Hepatic stellate cell (primary cell): ENCODE measurements at places on chromosomes 4 and X.

- DNase-seq, result no peak
Measured at GRCh38 chrX:9569876-9570301, 105.0 kb downstream of the TBL1X start.

GRCh38 chr4:119286377-119287002 is 35.4 kb downstream of the FABP2 start:
- DNase-seq, result peak; percentile 20

DNA sequence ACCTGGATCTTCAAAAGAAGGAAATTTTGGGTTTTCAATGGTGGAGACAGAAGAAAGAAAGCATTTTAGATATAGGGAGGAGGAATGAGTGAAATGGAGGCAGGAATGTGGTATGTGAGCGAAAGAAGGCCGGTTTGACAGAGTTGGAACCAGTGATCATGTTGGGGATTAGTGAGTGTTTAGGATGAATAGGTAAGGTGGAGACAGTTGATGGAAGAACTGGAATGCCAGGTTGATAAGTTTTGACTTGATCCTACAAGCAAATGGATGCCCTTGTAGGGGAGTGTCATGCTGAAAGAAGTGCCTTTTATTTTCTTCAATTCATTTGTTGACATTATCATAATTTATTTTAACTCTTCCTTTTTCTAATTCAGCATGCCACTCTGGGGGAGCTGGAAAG is 207.8 kb upstream of the AMOT start:
- no peak for DNase-seq

DNA sequence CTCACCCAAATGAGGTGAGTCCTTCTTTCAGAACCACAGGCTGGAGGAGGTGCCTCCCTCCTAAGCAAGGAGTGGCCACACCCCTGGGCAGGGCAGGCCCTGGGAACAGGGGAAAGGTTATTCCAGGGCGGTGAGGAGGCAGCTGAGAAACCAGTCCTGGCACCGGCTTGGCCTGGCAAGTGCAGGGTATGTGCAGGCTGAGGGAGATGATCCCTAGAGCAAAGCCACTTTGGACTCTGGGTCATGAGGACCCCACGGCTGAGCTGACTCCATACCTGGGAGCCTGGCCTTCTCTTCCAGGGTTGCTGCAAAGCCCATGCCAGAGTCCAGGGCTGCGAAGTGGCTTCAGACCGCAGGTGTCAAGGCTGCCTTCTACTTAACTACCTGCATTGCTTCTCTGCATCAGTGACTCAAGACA is 49.5 kb upstream of the HELT start:
- DNase-seq, result no peak

DNA sequence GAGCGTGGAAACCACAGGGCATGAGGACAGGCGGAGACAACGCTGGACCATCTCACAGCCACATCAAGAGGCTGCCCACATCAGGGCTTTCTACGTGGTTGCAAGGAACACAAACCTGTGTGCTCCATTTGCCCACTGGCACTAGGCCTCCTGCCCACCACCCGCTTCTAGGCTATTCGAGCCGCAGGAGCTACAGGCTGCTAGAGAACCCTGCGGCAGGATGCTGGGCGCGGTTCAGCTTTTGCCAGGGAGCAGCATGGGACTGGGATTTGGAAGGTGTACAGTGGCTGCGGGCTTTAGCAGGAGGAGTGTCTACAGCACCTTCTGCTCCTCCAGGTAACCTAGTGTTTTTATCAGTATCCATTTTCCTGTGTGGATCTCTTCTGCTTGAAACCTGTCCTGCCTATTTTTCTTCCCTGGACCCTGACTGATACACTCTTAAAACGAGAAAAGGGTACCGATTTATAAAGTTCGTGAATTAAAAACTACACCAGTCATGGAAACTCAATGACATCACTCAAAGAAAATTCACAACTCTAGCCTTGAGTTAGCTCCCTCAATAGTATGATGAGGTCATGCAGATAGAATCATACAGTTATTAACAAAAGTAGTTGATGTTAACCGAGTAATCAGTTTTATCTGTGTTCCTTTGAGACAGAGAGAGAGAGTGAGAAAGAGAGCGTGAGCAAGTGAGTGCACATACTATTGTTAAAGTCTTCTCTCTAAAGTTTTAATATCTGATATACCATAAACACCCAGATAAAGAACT is 12.8 kb downstream of the NOP14 start:
- no peak for DNase-seq

DNA sequence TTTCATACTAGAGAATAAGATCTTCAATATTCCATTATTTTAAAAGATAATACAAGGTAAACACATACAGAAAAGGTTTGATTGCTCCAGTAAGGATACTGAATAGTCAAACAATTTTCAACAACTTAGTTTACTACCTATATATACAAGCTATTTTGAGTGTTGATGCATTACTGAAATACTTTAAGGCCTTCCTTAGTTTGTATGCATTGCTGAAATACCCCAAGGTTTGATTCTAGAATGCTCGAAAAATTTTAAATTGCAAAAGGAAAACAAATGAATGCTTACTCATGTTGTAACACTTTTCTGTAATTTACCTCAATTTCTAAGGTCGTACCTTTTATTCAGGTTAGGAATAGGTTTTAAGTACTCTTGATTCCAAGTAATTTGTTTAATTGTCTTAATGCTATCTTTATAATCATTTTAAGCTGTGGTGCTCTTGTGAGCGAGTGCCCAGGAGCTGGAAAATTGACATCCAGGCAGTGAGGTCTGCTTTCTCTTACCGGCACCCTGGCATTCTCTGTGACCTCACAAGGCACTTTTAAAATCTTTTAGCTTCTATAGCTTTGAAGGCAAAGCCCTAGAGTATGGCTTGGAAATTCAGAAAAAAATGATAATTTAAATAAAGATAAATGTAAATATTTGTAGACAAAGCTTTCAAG is 114.0 kb downstream of the BMPR1B start:
- DNase-seq, result no peak

GRCh38 chrX:71912156-71912555 is 1.5 kb downstream of the NHSL2 start:
- DNase-seq, result no peak

DNA sequence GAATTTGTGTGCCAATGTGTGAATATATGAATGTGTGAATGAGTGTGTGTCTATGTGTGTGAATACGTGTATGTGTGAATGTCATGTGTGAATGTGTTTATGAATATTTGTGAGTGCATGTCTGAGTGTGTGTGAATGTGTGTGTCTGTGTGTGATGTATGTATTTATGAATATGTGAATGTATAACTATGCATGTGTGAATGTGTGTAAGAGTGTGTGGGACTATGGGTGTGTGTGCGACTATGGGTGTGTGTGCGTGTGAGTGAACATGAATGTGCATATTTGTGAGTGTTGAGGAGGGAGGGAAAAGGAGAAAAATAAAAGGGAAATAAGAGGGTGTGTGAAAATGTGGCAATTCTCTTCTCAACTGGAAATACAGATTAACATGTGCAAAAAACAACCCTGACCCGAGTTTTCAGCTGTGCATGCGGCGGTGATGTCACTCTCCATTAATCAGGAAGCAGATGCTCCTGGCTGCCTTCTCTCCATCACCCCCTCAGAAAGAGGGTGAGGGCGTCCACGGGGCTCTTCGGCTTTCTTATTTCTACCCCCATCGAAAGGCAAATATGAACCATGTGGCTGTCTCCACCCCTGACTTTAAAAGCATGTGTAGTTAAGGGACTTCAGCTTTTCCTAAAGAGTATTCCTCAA is 219.8 kb downstream of the MAML3 start:
- DNase-seq, result no peak

- no peak for DNase-seq
Measured at GRCh38 chr4:95831166-95831565, 8.7 kb upstream of the PDHA2 start.

GRCh38 chrX:42524379-42524778 is 253.6 kb downstream of the PPP1R2C start:
- no peak for DNase-seq

GRCh38 chr4:8557151-8558076 is 22.8 kb upstream of the GPR78 start:
- DNase-seq, result no peak

DNA sequence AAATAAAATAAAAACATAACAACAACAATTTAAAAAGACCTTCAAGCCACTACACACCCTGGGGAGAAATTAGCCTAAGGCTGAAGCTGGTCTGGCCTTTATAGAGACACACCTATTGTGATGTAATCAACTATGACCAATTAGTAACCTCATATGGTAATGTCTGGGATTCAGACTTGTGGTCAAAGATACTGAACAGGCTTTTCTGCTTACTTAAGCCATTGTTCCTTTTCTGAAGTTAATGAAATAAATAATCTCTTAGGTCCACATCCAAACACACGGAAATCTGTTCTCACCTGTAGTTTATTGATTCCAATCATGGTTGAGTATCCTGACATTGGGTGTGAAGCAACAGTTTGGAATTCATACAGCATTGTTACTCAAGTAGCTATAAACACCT is 152.5 kb downstream of the PLS3 start:
- no peak for DNase-seq

DNA sequence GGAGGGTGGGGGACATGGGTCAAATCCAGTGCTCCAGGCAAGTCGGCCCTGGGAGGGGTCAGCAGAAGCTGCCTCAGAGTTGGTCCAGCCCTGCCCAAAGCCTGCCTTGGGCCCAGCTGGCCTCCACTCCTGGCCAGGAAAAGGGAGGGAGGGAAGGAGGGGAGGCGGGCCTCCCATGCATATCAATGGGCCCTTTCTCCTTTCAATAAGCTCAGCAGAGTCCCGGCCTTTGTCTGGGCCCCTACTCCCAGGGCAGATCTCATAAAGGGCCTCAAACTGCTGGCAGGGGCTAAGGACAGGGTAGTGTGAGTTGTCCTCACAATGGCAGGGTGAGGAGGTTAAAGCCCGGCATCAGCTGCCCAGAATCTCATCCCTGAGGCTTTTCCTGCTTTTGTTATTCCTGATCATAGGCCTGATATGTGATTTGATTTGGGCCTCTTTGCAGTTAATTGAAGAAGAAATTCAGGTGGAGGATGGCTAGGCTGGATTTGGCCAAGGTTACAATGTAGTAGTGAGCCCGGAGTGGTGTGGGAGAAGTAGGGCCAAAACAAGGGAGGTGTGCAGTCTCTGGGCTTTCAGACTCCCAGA is 121.1 kb upstream of the ATP6AP2 start:
- no peak for DNase-seq

DNA sequence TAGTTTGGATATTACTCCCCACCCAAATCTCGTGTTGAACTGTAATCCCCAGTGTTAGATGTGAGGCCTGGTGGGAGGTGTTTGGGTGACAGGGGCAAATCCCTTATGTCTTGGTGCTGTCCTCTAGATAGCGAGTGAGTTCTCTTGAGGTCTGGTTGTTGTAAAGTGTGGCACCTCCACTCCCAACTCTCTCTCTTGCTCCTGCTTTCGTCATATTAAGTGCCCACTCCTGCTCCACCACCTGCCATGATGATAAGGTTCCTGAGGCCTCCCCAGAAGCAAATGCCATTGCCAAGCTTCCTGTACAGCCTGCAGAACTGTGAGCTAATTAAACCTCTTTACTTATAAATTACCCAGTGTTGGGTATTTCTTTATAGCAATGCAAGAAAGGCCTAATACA is 944.3 kb downstream of the ADGRL3 start:
- DNase-seq, result no peak

GRCh38 chr4:168124008-168124641 is 31.8 kb downstream of the ANXA10 start:
- DNase-seq, result peak; percentile 12

GRCh38 chrX:19627533-19627932 is 112.2 kb upstream of the MAP3K15 start:
- DNase-seq, result no peak

DNA sequence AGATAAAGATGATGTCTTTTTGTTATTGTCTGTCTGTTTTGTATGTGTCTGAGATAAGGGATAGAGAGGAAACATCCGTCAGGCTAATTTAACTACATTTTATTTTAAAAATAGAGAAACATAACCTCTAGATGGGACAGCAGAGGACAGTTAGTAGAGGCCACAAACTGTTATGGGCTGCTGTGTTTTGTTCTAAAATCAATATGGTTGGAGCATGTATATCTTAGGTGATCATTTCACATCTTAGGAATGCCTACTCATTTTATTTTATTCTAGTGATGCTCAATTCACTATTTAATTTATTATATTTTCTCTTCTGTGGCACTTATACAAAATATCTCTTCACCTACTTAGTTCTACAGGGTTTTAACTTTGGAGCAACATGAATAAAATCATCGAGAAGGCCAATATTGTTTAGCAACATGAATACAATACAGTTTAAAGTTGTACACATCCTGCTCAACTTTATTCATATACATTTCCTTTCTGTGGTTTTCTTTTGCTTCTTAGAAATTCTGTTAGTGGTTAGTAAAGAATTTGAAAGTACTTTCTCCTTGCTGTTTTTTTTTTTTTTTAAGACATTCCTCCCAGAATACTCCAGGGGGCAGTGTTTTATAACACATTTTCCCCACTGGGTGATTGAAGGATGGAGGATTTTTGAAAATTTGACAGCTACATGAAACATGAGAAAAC is 392.9 kb downstream of the UNC5C start:
- peak; percentile 29 for DNase-seq

- no peak for DNase-seq
Measured at GRCh38 chr4:114046331-114046730, 66.9 kb upstream of the ARSJ start.

- no peak for DNase-seq
Measured at GRCh38 chr4:128787509-128788311, 21.8 kb upstream of the JADE1 start.

DNA sequence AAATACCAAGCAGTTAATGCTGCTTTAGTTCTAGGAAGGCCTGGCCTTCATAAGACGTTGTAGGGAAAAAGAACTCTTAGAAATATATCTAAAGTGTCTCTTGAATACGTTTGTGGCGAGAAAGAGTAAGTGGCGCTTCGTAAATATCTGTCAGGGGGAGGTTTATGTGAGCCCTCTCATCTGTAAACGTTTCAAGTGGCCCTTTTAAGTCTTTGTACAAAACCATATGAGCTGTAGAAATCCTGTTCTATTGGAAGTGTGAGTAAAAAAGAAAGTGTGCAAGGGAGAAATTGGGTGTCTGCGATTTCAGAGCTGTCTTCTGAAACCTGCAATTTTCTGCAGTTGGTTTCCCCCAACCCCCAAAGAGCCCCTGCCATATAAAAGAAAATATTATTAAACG is 8.6 kb upstream of the INTU start:
- no peak for DNase-seq

DNA sequence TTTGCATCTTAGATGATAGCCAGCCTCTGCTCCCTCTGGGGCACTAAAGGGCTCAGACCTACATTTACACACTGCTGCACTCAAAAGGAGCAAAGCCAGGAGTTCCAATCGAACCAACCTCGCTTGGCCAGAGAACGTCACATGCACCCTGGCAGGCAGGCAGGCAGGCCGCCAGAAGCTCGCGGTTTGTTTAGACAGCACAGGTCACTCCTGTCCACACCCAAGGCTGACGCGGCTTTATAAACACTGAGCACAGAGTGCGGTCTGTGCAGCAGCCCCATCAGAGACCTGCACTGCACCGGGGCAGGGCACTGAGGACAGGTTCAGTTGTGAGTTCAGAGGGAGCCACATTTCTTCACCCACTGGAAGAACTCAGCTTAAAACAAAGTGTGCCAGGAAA is 143.9 kb downstream of the BCOR start:
- peak; percentile 43 for DNase-seq

GRCh38 chr4:172543249-172543648 is 625.4 kb upstream of the GALNT7 start:
- DNase-seq, result no peak
